Hematopoietic multipotent progenitor cell treated with erythropoietin and hydrocortisone succinate and interleukin-3 and kit ligand, for 8 days (in vitro differentiated cells): ENCODE measurements at places on chromosomes 16 and 17.

DNA sequence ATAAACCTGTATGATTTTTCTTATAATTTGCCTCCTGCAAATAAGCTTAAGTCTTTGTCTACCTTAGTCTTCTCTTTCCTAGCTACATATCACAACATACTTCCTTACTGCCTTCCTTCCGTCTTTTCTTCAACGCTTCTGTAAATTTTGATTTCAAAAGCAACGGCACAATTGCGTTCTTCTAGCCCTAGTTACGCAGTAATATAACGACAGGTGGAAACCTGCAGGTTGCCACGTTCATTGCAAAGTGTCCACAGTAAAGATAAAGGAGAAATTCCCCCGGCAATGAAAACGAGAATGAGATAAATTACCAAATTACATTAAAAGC is 546 bp upstream of the PSMD7 start:
- DNase-seq = no peak

DNA sequence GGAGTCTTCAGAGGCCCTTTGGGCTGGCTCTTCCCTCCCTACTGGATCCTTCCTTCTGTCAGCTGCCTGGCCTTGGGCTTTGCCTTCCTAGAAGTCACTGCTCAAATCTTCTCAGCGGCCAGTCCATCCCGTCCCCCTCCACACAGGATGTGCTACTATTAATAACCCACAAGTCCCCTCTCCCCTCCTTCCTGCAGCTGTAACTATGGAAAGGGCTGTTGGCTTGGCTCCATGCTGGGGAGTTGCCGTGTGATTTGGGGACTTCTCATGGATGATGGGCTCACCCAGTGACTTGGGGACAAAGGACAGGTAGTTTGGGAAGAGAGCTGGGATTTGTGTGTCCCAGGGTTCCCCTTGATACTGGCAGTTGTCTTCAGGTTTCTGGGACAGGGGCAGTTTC is 19.4 kb downstream of the TMEM94 start:
- no peak for DNase-seq

DNA sequence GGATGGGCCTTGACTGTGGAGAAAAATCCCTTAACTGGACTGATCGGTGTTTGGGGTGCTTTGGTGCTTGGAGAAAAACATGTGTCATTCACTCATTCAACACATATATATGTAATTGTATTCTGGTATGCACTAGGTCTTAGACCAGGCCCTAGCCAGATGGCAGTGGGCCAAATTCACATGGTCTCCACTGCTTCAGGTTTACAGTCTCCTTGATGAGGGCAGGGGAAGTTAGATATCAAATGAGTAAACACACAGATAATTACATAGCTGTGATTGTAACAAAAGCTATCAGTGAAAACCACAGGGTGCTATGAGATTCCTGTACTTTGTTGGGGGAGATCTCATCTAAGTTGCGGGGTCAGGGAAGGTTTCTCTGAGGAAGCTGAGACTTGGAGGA is 78.8 kb downstream of the WWP2 start:
- no peak for DNase-seq

- no peak for DNase-seq
These were observed 211.7 kb upstream of the CDH5 start for GRCh38 chr16:66154801-66155200.

DNA sequence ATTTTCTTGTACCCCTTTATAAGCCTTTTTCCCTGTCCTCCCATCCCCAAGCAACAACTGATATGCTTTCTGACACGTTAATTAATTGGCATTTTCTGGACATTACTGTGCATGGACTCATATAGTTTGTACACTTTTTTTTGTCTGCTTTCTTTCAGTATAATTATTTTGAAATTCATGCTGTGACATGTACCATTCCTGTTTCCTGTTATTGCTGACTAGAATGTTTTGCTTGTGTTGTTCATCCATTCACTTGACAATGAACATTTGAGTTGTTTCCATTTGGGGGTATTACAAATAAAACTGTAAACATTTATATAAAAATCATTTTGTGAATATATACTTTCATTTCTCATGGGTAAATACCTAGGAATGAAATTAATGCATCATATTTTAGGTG is 50.6 kb downstream of the RBBP6 start:
- no peak for DNase-seq

DNA sequence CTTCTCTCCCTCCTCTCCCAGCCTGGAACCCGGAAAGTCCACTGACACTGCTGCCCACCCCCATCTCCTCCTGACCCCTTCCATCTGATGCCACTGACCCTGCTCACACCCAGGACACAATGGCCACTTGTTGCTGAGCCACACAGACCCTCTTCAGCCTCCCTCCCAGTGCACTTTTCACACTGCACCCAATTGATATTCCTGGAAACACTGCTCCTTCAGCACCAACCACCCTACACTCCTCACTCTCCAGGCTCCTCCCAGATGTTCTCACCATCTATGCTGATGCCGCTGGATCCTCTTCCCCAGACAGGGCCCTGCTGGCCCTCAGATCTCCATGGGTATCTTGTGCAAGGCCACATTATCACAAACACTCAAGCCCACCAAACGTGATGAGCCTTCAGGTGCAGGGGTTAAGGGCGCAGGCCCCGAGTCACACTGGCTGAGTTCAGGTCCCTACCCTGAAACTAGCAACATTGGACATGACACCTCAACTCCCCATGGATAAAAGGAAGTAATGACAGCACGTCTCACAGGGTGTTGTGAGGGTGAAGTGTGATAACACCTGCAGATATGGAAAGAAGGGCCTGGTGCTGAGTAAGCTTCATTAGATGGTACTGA is 238.1 kb downstream of the ZNF423 start:
- DNase-seq = no peak
